SHP77 (cell line): ENCODE measurements at places on chromosomes 5 and 9.

DNA sequence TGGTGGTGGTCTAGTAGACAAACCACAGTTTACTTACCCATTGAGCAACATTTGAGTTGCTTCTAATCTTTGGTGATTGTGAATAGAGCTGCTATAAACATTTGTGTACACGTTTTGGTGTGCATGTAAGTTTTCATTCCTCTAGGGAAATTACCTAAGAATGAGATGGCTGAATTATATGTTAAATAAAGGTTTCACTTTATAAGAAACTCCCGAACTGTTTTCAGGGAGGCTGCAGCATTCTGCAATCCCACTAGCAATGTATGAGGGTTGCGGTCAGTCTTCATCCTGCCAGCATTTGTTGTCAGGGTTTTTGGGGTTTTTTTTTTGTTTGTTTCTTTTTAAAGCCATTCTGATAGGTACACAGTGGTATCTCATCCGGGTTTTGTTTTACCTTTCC is 45.7 kb upstream of the PPARGC1B start:
- no peak for DNase-seq

GRCh38 chr5:98827161-98827560 is 53.7 kb downstream of the RGMB start:
- DNase-seq: peak; percentile 27

DNA sequence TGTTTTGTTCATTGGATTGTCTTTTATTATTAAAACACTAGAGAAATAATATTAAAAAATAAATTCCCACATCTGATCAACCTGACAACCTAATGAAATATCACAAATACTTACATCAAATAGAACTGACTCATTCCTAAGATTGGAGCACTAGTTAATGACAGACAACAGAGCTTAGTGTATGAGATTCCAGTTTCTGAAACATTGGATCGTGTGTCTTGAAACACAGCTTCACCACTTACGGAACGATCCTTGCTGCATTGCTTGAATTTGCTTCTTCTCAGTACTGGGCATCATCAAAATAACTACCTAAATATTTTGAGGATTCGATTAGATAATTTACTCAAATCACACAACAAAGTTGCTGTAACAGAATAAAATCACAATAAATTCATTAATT is 667.2 kb upstream of the CDH18 start:
- no peak for DNase-seq

DNA sequence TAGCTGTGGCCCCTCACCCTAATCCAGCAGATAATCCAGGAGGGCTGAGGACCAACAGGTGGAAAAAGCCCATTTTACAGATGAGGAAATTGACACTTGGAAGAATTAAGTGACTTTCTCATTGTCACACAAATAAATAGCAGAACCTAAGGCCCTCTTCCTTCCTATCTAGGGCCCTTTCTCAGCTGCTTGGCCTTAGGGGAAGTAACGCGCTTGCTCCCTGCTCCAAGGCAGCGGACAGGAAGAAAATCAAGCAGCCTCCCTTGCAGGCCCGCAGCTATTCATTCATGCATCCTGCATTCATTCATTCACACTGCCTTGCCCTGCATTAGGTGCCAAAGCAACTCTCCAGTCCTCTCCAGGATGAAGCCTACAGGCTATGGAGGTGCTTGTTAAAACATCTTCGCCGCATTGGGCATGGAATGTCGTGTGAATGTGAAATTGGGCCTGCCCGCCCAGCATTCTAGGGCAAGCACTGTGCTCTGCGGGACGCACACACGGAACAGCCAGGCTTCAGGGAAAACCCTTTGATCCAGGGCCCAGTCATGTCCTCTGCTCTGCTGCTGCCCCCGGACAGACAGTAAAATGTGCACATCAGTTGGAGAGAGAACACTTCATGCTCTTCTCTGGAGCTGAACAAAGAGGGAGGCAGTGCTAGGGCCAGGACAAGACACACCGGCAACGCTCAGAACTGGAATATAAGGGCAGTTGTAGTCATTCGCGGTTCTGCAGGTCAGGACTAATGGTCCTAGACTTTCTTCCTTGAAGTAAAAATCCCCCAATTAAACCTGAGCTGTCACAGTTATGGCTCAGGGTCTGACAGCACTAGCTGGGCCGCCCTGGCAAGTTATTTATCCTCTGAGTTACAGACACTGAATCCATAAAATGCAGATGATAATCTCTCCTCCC is 166.0 kb downstream of the COL23A1 start:
- no peak for DNase-seq

DNA sequence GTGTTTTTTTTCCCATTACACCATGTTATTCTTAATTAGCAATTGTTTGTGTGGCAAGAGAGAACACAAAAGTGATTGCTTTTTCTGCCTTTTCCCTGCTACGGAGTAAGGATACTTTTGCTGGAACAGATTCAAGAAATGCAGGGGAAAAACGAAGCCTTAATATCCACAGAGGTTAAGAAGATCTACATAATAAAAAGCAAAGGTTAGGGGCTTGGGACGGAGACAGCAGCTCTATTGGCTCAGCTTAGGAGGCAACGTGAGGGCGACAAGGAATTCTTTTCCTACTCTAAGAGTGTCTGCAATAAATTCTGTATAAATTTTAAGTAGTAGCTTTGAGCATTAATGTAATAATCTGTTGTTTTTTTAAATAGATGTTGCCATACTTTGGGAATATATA is 693.3 kb downstream of the DTWD2 start:
- DNase-seq: no peak

DNA sequence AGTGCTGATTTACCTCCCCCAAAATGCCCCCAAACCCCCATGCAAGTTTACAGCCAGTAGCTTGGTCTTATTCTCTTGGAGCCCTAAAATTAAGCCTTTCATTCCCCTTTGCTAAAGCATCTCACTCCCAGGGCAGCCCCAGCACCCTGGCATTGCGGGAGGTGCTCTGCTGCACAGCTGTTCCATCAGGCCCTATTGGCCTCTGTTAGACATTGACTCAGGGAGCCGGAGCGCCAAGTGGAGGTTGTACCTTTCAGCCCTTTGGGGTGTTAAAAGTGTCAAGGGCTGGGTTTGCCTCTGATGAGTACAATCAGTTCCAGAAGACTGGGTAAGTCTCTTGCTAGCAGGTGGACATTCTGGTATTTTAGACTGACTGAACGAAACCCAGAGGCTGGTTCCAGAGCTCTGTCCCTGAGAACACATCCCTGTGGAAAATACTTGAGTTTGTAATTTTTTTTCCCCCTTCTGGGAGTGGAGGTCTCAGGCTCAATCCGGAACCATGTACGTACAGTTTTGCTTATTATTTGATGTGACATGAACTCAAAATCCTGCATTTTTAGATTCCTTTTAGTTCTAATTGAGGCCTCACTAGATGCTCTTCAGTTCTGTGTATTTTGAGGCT is 102.4 kb downstream of the UBE2R2 start:
- no peak for DNase-seq

DNA sequence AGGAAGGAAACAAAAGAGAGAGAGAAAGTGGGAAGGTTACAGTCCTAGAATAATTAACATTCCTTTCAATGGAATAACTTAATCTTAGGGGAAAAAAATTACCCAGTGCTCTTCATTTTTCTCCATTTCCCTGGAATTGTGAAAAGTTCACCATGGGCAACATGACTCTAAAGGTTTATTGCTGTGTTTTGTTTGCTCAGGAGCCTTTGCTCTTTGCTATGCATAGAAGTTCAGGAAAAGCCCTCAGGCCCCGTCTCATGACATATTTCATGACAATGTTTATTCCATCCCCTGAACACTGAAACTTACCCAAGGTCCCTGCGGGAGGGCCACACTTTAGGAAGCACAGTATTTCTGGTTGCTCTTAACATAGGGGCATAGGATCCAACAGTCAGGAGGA is 9.8 kb upstream of the CTSL start:
- DNase-seq: no peak

- DNase-seq: no peak
Observed at GRCh38 chr9:121852651-121853616, 201.5 kb downstream of the DAB2IP start.

DNA sequence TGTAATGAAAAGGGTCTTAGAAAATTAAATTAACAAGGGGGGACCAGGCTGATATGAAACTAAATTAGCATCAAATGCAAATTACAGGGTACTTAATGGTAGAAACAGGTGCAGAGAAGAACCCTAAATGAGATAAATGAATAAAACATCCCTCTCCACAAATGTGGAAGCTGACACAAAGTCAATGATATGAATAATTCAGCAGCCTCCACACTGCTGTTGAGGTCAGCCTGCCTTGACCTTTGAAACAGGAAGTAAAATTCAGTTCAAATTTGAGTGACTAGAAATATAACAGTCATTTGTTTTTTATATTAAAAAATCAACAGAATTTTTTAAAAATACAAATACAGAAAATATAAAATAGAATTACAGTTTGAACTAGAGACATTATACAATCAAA is 40.0 kb downstream of the EBF1 start:
- no peak for DNase-seq

- no peak for DNase-seq
Observed at GRCh38 chr5:113965225-113965624, 396.6 kb upstream of the KCNN2 start.

DNA sequence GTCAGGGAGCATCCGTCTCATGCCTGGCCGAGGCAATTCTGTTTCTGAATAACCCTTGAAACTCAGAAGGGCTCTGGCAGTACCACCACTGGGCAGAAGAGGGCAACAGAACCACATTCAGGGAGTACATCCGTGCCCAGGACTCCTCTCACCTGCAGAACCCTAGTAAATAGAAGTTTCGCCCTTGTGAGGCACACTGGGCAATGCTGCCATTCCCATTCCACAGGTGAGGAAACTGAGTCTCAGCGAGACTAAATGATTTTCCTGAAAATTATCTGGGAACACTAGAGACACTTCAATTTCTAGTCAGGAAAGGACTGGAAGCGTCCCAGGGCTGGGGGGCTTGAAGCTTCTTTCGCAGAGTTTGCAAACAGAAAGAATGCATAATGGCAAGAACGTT is 74.7 kb downstream of the FGF1 start:
- peak; percentile 74 for DNase-seq

- no peak for DNase-seq
Observed at GRCh38 chr5:104186510-104186909, 623.9 kb upstream of the NUDT12 start.

DNA sequence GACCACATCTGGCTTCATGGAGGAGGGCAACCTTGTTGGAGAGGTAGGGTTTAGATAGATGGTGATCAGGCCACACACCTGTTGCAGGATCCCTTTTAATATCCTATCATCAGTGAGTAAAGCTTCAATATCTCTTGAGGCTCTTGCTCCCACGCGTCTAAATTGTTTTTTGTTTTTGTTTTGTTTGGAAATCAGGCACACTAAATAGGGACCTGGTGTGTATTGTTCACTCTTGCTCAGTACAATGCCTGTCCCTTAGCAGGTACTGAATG is 2.6 kb upstream of the TMEM268 start:
- no peak for DNase-seq

DNA sequence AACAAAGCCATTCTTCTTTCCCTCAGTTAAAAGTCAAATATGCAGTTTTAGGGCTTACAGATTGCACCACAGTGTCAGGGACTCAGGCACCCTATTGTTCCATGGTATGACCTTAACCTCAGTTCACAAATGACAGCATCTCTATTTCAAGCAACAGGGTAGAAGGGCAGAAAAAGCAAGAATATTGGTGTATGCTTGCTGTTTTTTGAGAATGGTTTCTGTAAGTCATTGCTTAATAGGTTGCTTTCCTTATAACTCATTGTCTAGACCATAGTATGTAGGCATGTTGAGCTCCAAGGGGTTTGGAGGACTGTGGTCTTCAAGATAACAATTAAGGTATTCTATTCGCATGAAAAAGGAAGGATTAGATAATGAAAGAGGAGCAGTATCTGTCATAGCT is 183.5 kb upstream of the EDIL3 start:
- DNase-seq: no peak

DNA sequence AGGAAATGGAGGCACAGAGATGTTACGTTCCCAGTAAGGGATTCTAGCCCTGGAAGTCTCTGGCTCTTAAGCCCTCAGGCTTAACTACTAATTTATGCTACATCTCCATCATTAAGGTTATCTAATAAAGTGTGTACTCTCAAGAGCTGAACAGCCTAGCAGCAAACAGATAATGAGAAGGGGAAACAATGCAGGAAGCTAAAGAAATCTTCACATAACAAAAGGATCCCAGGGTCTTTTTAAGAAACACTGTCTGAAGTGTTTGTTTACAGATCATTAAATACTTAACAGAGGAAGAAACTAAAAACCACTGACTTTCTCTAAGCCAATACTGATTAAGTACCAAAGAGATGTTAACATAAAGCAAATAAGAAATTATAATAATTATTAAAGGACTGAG is 129.0 kb downstream of the PAPPA start:
- DNase-seq: no peak
